Activated T-cell treated with anti-CD3 and anti-CD28 coated beads, Interleukin-2, amount 50 U/mL, for 24 hours (primary cell): ENCODE measurements at places on chromosomes 2 and 18.

DNA sequence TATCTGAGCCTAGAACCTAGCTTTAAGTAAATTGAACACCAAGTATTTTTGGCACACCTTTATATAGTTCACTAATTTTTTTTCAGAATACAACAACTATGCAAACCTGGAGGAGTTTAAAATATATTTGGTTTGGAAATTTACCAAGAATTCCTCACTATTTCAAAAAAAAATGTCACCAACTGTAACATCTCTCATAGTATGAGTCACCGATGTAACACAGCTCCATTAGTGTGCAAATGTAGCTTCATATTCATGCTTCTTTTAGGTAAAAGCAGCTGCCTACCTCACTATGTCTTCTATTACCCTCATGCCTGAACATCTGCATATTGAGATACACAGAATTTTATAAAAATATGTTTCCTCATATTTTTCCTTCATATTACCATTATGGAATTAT lies 80.5 kb downstream of the NRXN1 start:
- no peaks in the 10 kb centered on the region for H3K4me1 ChIP-seq
- no peak overlapping the region for H3K27ac ChIP-seq
- no peaks in the 10 kb centered on the region for H3K27me3 ChIP-seq

- peak; percentile 60 for DNase-seq
- H3K4me1 ChIP-seq, result peaks cover 28% of the 10 kb centered on the region
- H3K27me3 ChIP-seq, result peaks cover 6% of the 10 kb centered on the region
- H3K4me3 ChIP-seq, result peak overlapping the region; percentile 88
- peak overlapping the region; percentile 88 for H3K27ac ChIP-seq
- peaks cover 33% of the 10 kb centered on the region for H3K36me3 ChIP-seq
Measured at GRCh38 chr2:73283545-73284295, 558 bp downstream of the FBXO41 start.

GRCh38 chr18:32478317-32478716 lies 7.6 kb upstream of the GAREM1 start:
- H3K27me3 ChIP-seq, result peaks cover 24% of the 10 kb centered on the region
- DNase-seq, result no peak
- H3K27ac ChIP-seq, result no peak overlapping the region
- H3K4me3 ChIP-seq, result no peak overlapping the region

GRCh38 chr18:50506362-50506761 lies 53.5 kb upstream of the MAPK4 start:
- DNase-seq, result no peak
- peaks cover 15% of the 10 kb centered on the region for H3K27me3 ChIP-seq
- no peaks in the 10 kb centered on the region for H3K36me3 ChIP-seq
- H3K4me1 ChIP-seq, result no peaks in the 10 kb centered on the region

DNA sequence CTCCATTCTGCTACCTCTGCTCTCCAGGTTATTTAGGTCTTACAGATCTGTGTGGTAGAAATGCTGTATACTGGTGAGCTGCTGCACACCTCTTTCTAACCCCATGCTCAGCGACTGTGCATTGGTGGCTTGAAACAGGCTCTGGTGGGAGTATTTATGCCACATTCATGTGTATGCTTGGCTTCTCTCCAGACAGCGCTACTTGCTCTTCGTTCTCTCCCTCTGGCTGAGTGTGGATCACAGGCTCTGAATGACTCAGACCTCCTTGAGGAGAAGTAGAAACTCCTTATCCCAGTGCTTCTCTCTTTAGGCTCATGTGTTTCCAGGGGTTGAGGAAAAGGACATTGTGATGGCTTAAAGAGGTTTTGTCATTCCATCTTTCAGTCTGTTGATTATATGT lies 54.9 kb downstream of the FHOD3 start:
- H3K4me1 ChIP-seq, result peaks cover 4% of the 10 kb centered on the region
- no peak overlapping the region for H3K4me3 ChIP-seq
- no peak for DNase-seq
- no peaks in the 10 kb centered on the region for H3K36me3 ChIP-seq
- H3K27ac ChIP-seq, result no peak overlapping the region
